NCI-H1417 (cell line): ENCODE measurements at places on chromosomes 13 and 19.

- DNase-seq: peak; percentile 89
These were observed 16.9 kb upstream of the BTBD2 start for GRCh38 chr19:2032296-2032941.

- DNase-seq: peak; percentile 32
These were observed 112.7 kb downstream of the OLFM4 start for GRCh38 chr13:53141336-53141735.

DNA sequence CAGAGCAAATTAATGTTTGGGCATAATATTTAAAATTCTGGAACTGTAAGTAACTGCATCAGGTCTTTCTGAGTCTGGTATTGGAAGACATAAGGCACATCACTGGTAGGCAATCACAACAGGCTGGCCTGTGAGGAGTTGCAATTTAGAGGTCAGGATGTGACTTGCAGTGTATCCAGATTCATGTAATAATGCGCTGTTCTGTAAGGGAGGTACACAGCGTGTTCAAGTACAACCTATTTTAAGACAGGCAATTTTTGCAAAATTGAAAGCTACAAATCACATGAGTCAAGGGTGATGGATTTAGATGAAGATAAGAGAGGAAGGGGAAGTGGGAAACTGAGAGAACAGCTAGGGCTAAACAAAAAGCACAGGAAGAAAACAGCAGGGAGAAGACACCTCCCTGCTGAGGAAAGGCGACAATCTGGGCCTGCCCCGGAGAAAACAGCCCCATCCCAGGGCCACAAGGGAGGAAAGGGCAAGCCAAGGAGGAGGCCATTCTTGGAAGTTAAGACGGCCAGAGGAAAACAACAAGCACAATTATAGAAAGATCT is 138.1 kb downstream of the LACC1 start:
- no peak for DNase-seq

GRCh38 chr13:87452281-87452680 is 218.9 kb upstream of the SLITRK5 start:
- DNase-seq: no peak

DNA sequence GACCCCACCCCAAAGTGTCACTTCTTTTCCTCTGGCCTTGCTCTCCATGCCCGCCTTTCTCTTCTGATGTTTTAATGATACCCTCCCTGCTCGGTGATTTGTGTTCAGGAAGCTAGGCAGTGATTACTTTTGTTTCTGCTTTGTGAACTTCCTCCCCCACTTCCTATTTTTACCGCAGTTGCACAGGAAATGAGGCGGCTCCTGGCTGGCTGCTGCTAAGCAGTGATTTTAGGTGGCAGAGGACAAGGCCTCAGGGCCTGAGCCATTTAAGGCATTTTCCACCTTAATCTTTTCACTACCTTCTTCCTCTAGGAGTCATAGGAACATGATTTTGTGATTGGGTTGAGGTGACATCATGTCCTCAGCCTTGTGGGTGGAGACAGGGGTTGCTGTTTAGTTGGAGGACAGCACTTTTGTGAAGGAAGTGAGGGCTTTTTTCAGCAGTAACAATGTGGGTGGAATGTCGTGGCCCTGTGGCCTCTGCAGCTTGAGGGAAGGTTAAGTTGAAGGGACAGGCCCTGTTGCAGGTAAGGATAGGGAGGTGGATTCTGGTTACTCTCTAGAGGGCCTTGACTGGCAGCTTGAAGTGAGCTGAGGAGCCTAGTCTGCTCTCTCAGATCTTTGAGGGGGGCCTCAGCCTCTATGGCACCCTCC is 15.7 kb downstream of the GARRE1 start:
- DNase-seq: peak; percentile 40

GRCh38 chr19:50292216-50292827 is 36.9 kb downstream of the KCNC3 start:
- DNase-seq: no peak

DNA sequence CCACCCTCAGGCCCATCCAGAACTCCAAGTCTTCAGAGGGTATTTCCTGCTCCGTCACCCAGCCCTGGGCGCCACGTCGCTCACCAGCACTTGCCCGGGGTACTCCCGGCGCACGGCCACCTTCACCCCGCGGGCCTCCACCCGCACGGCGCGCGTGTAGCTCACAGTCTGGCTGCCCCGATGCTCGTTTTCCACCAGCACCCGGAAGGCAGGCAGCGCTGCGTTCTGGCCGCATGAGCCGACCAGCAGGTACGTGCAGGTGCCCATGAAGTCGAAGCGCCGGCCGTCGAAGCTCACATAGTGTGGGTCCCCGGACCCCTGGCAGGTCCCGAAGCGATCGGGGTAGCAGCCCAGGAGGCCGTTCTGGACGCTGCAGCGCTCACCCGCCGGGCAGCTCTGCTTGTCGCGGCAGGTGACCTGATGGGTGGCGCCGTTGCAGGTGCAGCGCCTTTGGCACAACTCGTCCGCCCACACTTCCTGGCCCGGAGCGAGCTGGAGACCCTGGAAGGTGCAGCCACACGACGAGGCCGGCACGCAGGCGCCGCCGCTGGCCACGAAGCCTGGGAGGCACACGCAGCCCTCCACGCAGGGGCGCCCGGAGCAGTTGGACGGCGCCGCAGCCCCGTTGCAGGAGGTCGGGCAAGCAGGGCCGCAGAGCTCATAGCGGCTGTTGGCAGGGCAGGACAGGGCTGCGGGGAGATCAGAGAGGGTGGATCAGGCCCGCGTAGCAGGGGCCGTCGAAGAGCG is 19.2 kb downstream of the FCGBP start:
- no peak for DNase-seq

- peak; percentile 65 for DNase-seq
These were observed 22.7 kb upstream of the SERP2 start for GRCh38 chr13:44350775-44351504.

DNA sequence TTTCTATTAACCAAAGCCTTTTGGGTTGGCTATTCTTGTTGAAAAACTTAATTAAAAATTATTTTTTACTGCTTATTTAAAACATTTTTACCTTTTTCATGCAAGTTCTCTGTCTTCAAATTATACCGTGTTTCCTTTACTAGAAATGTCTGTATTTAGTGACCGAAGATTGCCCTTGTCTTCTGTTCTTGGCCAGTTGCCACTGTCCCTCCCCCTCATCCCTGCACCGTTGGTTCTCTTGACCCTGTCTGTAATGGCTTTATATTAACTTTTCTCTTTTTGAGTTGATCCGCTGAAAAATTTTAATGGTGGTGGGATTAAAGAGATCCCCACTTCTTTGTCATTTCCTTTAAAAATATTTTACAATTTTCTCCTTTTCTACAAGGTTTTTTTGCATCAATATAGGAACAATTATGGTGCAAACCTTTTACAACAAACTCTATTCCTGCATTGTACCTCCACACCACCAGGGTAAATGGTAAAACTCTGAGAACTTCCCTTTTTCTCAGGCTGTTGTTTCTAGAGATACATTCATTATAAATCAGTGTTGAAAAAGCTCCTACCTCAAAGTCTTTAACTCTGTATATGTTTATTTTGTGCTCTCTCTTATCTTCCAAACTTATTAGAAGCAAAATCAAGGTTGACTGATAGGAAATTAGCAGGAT is 12.9 kb upstream of the RNF113B start:
- DNase-seq: peak; percentile 42

GRCh38 chr13:87057807-87058520 is 613.2 kb upstream of the SLITRK5 start:
- DNase-seq: no peak

GRCh38 chr13:79196843-79197242 is 209.2 kb downstream of the RBM26 start:
- no peak for DNase-seq

DNA sequence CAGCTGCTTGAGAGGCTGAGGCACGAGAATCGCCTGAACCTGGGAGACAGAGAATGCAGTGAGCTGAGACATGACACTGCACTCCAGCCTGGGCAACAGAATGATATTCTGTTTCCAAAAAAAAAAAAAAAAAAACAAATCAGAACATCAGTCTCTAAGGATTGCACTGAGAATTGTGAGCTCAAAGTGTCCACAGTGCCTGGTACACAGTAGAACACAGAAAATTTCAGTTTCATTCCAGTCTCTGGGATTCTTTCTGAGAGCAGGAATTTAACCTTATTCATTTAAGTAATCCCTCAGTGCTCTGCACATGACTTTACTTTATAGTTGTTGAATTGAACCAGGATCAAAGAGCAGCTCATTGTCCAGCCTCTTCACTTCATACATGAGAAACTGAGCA is 25.9 kb upstream of the GATAD2A start:
- no peak for DNase-seq

DNA sequence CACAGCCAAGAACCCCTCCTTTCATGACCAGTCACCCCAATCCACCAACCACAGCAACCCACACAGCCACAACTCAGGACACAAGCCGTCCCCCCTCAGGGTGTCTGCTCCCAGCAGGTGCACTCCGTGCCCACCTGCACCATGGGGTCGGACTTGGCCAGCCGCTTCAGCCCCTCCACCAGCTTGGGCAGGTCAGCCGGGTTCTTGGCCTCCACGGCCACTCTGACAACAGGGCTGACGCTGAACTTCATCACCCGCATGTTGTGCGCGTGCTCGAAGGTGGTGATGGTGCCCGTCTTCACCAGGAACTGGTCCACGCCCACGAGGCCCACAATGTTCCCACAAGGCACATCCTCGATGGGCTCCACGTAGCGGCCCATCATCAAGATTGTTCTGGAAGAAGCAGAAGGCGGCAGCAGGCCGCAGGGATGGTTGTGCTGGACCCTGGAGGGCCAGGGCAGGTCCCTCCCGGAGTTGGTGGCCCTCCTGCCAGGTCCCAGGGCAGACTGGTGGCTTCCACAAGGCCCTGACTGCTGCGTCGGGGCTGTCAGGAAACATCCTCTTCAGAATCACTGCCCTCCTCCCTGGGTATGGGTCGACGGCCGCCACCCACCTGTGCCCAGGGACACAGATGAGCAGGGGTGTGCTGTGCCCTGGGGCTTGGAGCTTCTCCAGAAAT is 5.5 kb downstream of the EEF2 start:
- DNase-seq: peak; percentile 43

DNA sequence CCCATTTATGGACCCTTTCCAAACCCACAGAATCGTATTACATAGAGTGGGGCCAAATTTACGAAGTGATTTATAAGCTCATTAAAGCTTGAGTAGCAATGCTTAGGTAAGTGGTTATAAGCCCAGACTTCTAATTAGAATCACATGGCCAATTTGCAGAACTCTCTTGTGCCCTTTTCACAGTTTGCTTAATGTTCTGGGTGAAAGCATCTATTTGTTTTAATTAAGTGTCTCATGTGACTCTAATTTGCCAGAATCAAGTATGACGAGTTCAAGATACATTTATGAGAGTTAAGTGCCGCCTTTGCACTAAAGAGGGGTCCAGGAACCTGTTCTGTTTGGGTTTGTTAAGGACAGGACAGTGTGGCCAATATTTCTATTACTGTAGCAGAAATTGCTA is 46.0 kb upstream of the ZNF681 start:
- no peak for DNase-seq

GRCh38 chr19:33795370-33796163 is 1.1 kb upstream of the KCTD15 start:
- no peak for DNase-seq

- DNase-seq: no peak
These were observed 1.0 kb downstream of the CEBPA start for GRCh38 chr19:33301144-33301899.

DNA sequence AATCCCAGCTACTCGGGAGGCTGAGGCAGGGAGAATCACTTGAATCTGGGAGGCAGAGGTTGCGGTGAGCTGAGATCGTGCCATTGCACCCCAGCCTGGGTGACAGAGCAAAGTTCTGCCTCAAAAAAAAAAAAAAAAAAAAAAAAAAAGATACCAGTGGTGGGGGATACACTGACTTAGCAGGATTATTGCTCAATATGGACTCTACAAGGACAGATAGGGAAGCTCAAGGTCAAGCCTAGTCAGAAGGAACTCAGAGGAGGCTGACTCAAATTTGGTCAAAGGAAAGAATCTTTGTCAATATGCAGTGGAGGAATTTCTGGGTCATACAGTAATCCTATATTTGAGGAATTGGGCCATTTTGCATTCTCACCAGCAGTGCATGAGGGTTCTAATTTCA is 6.7 kb upstream of the DIAPH3 start:
- DNase-seq: no peak

DNA sequence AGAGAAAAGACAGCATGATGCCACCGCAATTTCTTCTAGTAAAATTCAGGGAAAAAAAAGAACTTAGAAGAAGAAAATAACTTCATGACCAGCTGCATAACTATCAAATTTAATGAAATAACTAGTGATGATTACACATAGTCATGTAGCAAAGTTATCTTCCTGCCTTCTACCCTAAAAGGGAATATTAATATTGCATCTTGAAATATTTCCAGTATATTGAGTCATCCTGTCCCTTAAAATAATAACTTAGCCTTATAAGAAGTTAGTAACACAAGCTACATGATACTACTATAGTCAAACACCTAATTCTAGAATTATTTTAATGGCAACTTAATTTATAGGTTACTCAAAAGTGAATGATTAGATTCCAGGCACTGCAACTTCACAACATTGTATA is 289.2 kb downstream of the KLF12 start:
- DNase-seq: no peak

GRCh38 chr19:5536337-5536894 is 31.3 kb downstream of the TINCR start:
- peak; percentile 93 for DNase-seq

GRCh38 chr13:22243469-22244163 is 572.7 kb downstream of the FGF9 start:
- no peak for DNase-seq
